Bronchial epithelial cell (primary cell): ENCODE measurements at places on chromosomes 3 and 15.

DNA sequence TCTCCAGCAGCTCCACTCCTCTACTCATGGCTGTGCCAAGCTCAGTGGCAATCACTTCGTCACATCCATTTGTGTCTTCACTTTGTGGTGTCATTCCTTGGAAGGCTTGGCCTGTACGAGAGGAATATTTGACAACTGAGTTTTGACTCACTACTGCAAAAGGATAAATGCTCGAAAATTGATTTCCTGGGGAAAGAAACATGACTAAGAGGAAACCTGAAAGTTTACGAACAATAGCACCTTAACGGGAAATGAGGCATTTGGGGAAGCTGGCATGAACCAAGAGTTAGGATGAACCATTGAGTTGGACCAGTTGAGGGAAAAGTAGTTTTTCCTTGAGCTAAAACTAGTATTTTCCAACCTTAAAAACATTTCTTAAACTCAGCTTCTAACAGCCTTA is 74.2 kb upstream of the ABHD17C start:
- DNase-seq, result no peak

GRCh38 chr15:42933886-42934667 is 13.5 kb upstream of the TTBK2 start:
- DNase-seq, result no peak

DNA sequence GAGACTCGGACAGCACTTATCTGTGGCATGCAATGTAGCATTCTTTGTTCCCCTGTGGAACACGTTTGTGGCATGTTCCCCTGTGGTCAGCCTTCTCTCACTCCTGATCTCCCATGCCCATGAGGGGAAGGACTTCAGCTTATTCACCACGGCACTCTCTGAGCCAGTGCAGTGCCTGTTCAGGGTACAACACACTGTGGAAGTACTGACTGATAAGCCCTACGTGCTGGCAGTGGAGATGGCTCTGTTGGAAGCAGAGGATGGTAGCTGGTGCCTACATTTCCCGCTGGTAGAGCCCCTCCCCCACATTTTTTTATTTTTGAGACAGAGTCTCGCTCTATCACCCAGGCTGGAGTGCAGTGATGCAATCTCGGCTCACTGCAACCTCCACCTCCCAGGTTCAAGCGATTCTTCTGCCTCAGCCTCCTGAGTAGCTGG is 43.5 kb upstream of the ETV5 start:
- DNase-seq, result no peak

DNA sequence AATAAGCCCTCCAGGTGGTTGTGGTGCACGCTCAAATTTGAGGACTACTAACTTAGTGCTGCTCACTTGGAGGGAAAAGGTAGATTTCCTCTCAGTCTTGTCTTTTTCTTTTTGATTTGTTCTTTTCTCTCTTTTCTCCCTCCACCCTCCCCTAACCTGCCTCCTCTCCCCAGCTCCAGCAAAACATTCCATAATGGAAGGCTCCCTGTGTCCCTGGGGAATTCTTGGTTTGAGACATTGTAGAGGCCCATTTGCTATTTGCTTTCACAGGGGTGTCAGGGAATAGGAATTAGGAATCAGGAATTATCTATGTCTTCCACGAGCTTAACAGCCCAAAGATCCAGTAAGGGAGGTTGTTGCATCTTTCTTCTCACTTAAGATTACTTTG is 136.8 kb upstream of the UMPS start:
- DNase-seq, result no peak

DNA sequence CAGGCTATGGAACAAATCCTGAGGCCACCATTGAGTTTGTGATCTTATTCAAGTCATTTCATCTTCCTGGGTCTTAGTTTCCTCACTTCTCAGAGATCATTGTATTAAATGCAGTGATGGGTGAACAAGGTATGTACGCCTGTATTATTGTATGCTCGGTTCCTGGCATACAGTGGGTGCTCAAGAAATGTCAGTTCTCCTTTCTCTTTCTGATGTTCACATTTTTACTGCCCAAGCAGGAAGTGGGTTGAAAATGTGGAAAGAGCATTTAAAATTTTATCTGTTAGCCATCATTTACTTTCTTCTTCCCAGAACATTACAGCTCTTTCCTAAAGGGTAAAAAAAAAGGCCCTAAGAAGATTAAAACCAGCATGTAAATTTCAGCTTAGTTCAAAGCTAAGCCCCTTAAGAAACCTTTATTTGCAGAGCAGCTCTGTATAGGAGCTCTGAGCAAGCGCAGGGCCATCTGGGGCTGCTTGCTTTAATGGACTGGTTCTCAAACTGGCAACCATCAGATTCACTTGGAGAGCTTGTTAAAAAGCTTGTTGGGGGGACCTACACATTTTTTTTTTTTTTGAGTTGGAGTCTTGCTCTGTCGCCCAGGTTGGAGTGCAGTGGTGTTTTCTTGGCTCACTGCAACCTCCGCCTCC is 179.4 kb downstream of the CHST2 start:
- DNase-seq, result no peak

GRCh38 chr3:85482213-85482490 is 523.4 kb downstream of the CADM2 start:
- DNase-seq, result no peak

DNA sequence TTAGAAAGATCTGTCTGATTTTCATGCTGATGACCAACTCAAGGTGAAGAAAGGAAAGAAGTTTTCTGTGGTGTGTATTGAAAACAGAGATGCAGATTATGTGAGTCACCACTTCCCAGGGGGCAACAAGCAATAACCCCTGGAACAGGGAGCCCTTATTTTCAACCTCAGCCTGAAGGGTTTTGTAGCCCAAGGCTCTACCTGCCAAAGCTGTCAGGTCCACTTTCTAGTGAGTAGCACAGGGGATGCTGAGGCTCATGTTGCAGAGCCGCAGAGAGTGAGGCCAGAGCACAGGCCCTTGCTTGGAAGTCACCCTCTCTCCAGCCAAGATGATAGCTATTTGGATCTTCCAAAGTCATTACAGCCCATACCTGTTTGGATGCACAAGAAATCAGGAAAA is 152.2 kb upstream of the SLC24A5 start:
- no peak for DNase-seq
